ENCODE measurements at places on chromosomes 3 and 15. TPM values are rescaled to one million over a fixed set of nuclear protein-coding genes. Genes with fewer than 3 reads are reported as not detected.

Gene CKMT1A
- total RNA-seq, result 2.2 TPM

Gene INAFM2
- 15.5 TPM for total RNA-seq

Gene GPR87
- total RNA-seq, result 0.77 TPM

Gene CCR9
- not detected for total RNA-seq

Gene PPP1R2
- total RNA-seq, result 142 TPM
